ENCODE measurements at places on chromosomes 3 and 15.

DNA sequence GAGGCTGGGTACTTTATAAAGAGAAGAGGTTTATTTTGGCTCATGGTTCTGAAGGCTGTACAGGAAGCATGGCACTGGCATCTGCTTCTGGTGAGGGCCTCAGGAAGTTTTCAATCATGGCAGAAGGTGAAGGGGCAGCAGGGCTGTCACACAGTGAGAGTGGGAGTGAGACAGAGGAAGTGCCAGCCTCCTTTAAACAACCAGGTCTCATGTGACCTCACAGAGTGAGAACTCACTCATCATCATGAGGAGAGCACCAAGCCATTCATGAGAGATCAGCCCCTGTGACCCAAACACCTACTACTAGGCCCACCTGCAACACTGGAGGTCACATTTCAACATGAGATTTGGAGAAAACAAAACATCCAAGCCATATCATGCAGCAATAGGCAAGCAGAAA lies 9.3 kb upstream of the RFTN1 start:
- no peak for DNase-seq

- DNase-seq, result no peak
These were observed 13.5 kb downstream of the RAB8B start for GRCh38 chr15:63202861-63203260.

DNA sequence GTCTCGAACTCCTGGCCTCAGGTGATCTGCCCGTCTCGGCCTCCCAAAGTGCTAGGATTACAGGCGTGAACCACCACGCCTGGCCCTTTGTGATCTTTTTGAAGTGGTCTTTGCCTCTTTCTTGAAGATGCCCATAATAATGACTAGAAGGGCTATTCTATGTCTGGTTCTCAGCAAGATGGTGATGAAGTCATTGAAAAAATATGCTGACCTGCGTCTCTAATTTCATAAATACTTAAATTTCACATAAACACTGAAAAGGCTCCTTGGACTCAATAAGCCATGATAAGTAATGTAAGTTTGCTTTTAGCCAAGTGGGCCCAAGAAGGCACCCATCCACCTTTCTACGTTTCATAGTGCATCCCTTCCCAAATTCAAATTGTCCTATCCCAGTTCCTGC lies 775 bp upstream of the MAPK6 start:
- DNase-seq, result no peak

DNA sequence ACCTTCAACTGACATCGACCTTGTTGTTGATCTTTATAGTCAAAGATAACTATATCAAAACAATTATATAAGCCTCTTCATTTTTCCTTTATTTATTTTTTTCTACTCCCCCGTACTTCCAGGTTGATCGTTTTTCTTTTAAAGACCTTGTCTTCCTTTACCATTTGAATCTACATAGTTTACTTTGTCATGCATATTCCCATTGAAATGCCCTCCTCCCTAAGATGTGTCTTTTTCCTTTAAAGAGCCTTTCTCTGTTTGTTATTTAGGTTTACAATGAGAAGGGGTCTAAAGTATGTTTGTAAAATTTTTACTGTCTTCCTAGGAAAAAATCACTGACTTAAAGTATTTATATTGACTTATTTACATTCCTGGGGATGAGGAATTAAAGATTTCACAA lies 29.4 kb upstream of the ZNF717 start:
- DNase-seq, result no peak

DNA sequence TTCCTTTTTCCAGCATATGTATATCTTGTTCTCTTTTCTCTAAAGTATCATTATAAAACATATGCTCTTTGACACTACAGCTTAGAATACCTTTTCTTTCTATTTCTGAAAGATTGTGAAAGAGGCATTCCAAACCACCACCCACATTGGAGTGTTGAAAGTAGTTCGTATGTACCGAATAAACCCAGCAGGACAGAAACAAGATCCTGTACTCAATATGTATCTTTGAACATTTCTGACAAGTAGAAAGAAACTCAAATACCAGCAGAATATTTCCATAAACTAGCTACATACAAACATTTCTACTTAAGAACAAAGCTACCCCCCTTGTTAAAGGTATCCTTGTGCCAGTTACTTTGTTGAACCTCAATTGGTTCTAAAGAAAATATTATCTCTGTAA lies 415.3 kb upstream of the ALCAM start:
- DNase-seq, result no peak

All from T-helper 9 cell (primary cell).